Stimulated activated CD4-positive, alpha-beta T cell treated with anti-CD3 and anti-CD28 coated beads, Interleukin-15, amount 100 ng/mL, for 48 hours (primary cell): ENCODE measurements at places on chromosomes 16 and 17.
A peak's percentile ranks its signal among the peaks of the same experiment; 100 is the strongest.

DNA sequence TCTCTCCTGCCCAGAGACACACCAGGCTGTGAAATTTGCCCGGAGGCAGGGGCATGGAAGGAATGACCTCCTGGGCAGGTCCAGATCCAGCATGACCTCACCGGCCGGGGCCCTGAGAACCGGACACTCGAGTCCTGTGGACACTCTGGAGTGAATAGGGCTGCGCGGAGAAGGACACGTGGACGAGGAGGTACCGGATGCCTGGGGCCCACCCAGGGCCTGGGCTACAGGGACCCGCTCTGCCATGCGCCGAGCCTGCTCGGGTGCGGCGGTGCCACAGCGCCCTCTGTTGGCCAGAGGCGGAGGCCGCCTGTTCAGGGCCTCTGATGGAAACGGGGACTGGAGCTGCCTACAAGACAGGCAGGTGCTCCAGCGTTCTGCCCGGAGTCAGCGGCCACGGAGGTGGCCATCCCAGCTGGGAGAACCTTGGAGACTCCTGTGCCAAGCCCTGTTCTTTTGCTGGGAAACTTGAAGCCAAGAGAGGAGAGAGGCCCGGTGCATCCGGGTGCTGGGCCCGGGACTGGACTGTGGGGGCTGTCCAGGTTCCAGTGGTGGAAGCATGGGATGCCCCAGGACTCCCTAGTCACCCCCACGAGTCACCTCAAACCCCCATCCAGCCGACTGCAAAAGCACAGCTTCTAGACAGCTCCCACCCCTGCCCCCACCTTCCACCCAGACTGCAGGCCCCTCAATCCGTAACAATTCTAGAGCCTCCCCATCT is 19.3 kb upstream of the NXPH3 start:
- DNase-seq = peak; percentile 69

- no peak for DNase-seq
These were observed 342.3 kb downstream of the SNX29 start for GRCh38 chr16:12318661-12319427.

DNA sequence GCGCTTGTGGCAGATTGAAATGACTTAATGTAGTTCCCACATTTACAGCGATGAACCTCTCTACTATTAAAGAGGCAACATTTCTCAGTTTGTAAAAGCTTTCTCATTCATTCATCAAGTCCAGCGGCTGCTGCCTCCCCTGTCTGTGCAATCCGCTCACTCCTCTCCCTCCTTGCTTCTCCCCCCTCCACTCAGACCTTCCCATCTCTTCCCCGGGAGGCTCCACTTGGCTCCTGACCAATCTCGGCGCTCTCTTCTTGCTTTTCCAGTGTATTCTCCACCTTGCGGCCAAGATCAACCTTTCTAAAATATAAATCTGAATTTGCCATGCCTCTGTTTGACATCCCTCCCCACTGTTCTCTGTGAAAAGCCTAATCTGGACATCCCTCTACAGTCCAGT is 117.5 kb downstream of the ASIC2 start:
- no peak for DNase-seq

GRCh38 chr17:32488604-32489180 is 1.9 kb downstream of the CDK5R1 start:
- no peak for DNase-seq

GRCh38 chr17:19719355-19720209 is 3.2 kb upstream of the SLC47A2 start:
- no peak for DNase-seq

GRCh38 chr17:2082003-2082781 is 27.3 kb downstream of the HIC1 start:
- DNase-seq = no peak

GRCh38 chr17:74779948-74780400 is 3.8 kb upstream of the NAT9 start:
- DNase-seq = peak; percentile 58

DNA sequence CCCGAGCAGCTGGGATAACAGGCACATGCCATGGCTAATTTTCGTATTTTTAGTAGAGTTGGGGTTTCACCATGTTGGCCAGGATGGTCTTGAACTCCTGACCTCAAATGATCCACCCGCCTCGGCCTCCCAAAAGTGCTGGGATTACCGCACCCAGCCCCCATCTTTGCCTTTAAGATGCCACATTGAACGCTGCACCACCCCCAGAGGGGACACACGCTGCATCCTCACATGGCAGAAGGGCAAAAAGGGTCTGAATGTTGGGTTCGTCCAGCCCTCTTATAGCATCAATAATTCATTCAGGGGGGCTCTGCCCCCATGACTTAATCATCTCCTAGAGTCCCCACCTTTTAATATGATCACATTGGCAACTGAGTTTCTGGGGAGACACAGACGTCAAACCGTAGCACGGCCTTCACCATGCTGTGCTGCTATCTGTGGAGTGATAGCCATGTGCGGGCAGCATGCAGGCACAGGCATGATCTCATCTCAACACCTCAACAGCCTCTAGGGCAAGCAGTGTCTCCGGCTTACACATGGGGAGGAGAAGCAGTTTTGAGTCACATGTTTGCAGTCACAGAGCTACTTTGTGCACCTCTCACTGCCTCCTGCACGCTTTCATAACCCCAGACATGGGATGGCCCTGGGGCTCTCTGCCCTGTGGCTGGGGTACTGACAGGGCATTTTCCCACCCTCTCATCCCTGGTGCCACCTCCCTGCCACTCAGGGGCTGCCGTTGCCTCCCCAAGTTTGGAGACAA is 30.0 kb downstream of the IL21R start:
- no peak for DNase-seq

- DNase-seq = no peak
These were observed at the start of gene C16orf90 for GRCh38 chr16:3495176-3495575. Gene C16orf90, minus strand, starts transcription at chr16:3495489. Its CDS starts 68 bp downstream, at chr16:3495421.

DNA sequence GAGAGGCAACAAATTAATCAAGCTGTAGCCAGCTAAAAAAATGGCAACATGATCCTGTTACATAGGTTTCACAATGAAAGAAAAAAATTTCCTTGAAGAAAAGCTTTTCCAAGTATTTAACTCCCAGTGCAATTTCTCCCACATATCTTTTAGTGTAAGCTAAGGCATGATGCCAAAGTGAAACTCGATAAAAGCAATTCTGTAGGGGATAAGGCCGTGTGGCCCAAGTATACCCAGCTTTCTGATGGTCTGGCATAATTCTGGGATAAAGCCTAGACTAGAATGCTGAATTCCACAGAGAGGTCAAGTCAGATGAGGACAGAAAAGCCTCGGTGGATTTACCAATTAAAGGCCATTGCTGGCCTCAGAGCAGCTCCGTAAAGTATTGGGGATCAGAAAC is 36.2 kb downstream of the CTCF start:
- no peak for DNase-seq
